ENCODE measurements at places on chromosomes 13 and 19. TPM values are rescaled to one million over a fixed set of nuclear protein-coding genes. Genes with fewer than 3 reads are reported as not detected.

SMAD9 gene
- total RNA-seq, result 4.0 TPM

ZNF382 gene
- total RNA-seq, result 0.06 TPM

FAM124A gene
- 0.55 TPM for total RNA-seq

DNA sequence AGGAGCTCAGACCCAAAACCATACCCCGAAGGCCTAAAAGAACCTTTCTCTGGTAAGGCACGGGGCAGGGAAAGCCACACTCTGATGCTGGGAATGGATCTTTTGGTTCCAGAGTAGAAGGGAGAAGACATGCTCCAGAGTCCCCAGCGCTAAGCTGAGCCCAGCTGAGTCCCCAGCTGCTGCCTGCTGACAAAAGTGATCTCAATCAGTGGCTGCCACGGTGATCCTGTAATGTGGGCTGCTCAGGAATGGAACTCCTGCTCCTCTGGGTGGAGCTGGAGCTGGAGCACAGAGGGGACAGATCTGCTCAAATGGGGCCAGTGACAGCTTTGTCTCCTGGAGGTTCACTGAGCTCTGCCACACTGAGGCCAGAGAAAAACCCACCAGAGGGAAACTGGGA lies 70.5 kb downstream of the MLLT1 start:
- DNase-seq, result no peak

DNA sequence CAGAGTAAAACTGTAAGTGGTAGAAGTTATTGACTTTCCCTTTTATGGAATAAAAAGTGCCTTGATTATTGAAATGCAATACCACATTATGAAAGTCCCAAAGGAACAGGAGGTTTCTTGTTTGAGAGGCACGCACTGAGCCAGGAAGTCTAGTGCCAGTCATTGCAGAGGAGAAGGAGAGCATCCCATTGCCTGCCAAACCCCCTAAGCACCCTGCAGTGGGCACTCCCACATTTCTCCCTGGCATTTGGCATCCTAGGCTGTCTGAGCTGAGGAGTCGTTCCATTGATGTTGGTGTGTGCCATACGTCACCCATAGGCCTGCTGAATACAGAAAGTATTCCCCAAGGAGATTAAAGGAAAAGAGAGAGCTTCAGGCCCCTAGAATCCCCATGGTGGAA lies 85.7 kb upstream of the MBNL2 start:
- DNase-seq, result no peak

CBY2 gene
- not detected for total RNA-seq

SPIB gene
- 0.10 TPM for total RNA-seq

GRCh38 chr19:2207991-2208860 lies 27.9 kb downstream of the PLEKHJ1 start:
- no peak for DNase-seq
